ENCODE measurements at places on chromosomes 7 and 10.

- no peak for DNase-seq
Observed at GRCh38 chr10:128031216-128031615, 95.0 kb downstream of the MKI67 start.

- DNase-seq, result peak; percentile 38
Observed at GRCh38 chr10:88783724-88784123, 18.8 kb upstream of the LIPM start.

DNA sequence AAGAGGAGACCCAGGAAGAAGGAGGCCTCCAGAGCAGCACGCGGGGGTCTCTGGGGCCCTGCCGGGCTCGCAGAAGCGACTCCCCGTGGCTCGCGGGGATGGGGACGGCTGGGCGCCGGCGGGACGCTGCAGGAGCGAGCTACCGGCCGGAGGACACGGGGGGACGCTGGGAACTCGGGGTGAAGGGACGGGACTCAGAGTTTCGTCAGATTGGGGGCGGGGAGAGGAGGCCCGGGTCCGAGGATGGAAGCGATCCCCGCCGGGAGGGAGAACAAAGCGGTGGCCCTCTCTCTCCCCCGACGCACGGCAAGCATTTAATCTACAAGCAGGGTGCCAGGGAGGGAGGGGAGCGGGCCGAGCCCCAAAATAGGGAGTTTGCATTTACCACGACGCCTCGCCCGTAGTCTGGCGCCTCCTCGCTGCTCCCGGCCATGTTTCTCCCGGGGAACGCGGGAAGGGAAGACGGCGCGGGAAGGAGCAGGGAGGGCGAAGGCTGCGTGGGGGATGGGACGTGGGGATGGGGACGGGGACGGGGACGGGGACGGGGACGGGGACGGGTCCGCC lies at the start of gene PRTFDC1:
TSS of gene PRTFDC1 (minus strand) at position 464 of the 564 bp plus-strand sequence. CDS start at position 433, 31 bp downstream.
- DNase-seq, result no peak

- DNase-seq, result no peak
Observed at GRCh38 chr10:17751781-17752445, at the start of gene TMEM236. Gene TMEM236, plus strand, starts transcription at chr10:17752201. Its CDS starts 95 bp downstream, at chr10:17752296.

GRCh38 chr7:18655912-18656311 lies 160.4 kb downstream of the HDAC9 start:
- DNase-seq, result no peak

- DNase-seq, result no peak
Observed at GRCh38 chr7:78780560-78780959, 672.9 kb downstream of the MAGI2 start.

DNA sequence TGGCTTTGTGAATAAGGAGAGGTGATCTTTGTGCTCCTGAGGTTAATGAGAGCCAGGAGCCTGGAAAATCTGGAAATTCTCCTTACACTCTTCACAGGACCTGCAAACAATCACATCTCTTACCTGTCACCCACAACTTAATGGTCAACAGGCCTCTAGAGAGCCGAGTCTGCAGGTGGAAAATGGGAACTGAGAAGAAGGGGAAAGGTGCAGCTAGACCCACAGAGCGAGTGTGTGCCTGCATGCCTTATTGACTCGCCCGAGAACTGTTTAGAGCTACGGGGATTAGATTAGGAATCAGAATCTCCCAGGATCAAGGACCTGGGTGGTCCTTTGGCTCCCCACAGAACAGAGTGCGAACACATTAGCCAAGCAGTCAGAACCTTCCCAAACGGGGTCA lies 329.6 kb downstream of the PTEN start:
- DNase-seq, result no peak

DNA sequence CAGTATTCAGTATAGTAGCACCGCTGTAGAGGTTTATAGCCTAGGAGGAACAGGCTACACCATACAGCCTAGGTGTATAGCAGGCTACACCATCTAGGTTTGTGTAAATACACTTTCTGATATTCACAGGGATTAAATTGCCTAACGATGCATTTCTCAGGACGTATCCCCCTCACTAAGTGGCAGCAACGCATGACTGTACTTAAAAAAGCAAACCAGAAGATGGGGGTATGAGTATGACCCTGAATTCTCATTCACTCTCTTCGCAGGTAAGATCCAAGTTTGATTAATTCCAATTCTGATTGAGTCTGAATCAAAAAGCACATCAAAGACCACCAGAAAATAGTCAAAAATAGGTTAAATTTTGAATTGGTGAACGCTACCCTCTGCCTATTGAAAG lies 972 bp downstream of the ORC5 start:
- no peak for DNase-seq

- DNase-seq, result no peak
Observed at GRCh38 chr7:135167365-135167917, 3.1 kb downstream of the CYREN start.

DNA sequence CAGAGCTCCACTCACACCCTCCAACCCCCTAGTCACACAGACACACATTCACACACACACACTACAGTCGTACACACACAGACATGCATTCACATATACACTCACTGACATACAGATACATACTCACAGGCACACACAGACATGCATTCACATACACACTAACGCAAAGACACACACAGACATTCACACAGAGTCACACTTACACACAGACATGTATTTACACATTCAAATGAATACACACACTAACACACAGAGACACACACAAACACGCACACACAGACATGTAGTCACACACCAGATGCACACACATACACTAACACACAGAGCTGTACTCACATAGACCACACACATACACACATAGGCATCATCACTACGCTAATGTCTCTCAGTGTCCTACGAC lies 58.0 kb upstream of the MYL10 start:
- DNase-seq, result no peak

- no peak for DNase-seq
Observed at GRCh38 chr7:159328096-159328495, 183.4 kb upstream of the VIPR2 start.

- no peak for DNase-seq
Observed at GRCh38 chr10:110910138-110910537, 8.8 kb downstream of the BBIP1 start.

- DNase-seq, result no peak
Observed at GRCh38 chr10:48948470-48949037, 8.9 kb upstream of the LRRC18 start.

DNA sequence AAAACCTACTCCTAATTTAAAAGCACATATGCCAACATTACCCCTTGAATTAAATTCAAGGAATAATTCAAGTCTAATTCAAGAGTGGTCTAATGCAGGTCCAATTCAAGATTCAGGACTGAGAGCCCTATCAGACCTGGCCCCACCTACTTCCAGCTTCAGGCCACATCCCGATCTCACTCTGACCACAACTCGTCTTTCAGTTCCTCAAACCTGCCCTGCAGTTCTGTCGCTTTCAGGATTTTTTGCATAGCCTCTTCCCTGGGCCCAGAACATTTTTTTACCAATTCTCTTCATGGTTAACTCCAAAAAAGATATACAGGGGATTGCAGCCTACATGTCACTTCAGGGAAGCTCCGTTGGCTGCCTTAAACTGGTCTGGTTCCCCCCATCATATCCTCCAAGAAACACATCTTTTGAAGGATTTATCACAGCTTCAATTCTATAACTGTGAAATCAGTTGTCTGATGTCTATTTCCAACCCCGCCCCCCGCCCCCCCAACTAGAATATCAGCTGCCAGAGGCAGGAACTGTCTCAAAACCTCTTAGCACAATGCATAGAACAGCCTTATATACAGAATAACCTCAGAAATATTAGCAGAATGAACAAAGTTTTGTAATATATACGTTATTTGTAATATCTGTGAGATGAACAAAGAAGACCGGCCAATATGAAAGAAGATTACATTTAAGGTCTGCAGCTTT lies 20.8 kb downstream of the CCDC6 start:
- no peak for DNase-seq

- no peak for DNase-seq
Observed at GRCh38 chr7:106608661-106609060, 52.3 kb downstream of the CCDC71L start.

- DNase-seq, result no peak
Observed at GRCh38 chr7:25812086-25812850, 339.7 kb upstream of the NFE2L3 start.

DNA sequence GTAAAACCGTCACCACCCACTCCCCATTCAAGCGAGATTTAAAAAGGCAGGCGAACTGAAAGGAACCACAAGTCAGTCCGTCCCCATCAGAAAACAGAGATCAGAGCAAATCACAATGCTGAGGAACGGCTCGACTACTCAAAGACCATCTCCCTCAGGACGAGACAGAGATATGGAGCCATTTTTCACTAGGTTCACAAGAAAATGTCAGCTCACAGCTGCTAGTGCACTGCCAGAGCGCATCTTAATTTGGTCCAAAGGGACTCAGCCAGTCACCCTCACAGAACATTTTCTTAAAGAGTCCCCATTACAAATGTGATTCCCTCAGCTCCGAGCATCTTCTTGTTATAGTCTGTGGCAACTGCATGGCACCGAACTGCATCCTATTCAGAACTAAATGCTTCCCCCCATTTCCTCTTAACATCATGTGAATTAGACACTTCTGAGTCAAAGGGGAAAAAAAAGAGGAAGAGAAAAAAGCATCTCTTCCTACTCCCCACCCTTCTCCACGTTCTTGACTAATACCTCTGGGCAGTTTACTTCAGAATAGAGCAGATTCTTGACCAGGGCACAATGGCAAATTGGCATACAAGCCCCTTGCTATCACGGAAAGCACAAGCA lies 683.9 kb downstream of the MAGI2 start:
- no peak for DNase-seq

- peak; percentile 49 for DNase-seq
Observed at GRCh38 chr10:120387326-120387725, 69.7 kb upstream of the PLPP4 start.

GRCh38 chr10:7928536-7928935 lies 110.2 kb downstream of the TAF3 start:
- no peak for DNase-seq

GRCh38 chr10:75288140-75288711 lies 52.5 kb upstream of the COMTD1 start:
- no peak for DNase-seq

DNA sequence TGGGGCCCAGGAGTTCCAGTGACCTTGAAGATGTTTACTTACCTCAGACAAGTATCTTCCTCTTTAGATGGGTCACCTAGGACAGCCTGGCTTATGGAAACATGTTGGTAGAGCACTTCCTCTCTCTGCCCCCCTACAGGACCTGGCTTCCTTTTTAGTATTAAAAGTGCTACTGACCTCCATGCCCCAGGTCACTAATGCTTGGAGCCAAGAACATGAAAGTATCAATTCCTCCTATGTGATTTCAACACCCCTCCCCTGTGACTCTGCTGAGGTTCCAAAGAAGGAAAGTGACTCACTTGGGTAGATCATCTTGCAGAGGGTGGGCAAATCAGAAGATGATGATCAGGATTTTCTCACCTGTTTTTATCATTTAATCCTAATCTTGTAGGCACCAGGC lies 125.3 kb upstream of the CCDC6 start:
- no peak for DNase-seq

- no peak for DNase-seq
Observed at GRCh38 chr10:117373823-117374505, 1.3 kb downstream of the PDZD8 start.

DNA sequence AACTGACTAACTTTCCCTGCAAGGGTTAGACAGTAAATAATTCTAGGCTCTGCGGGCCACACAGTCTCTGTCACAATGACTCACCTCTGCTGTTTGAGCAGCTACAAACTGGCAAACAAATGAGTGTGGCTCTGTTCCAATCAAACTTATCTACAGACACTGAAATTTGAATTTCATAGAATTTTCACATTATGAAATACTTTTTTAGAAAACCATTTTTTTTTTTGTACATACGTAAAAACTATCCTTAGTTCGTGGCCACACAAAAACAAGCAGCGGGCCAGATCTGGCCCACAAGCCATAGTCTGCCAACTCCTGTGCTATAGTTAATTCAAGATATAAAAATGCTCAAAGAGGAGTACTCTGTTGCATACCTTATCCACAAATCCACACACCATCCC lies 32.6 kb downstream of the PIP4K2A start:
- DNase-seq, result peak; percentile 81

GRCh38 chr7:114874170-114874569 lies 47.7 kb upstream of the MDFIC start:
- no peak for DNase-seq

GRCh38 chr10:126423732-126424491 lies 35.6 kb upstream of the ADAM12 start:
- no peak for DNase-seq

GRCh38 chr10:725302-725701 lies 35.8 kb upstream of the DIP2C start:
- DNase-seq, result no peak

- no peak for DNase-seq
Observed at GRCh38 chr7:152392254-152392653, 43.5 kb downstream of the KMT2C start.

DNA sequence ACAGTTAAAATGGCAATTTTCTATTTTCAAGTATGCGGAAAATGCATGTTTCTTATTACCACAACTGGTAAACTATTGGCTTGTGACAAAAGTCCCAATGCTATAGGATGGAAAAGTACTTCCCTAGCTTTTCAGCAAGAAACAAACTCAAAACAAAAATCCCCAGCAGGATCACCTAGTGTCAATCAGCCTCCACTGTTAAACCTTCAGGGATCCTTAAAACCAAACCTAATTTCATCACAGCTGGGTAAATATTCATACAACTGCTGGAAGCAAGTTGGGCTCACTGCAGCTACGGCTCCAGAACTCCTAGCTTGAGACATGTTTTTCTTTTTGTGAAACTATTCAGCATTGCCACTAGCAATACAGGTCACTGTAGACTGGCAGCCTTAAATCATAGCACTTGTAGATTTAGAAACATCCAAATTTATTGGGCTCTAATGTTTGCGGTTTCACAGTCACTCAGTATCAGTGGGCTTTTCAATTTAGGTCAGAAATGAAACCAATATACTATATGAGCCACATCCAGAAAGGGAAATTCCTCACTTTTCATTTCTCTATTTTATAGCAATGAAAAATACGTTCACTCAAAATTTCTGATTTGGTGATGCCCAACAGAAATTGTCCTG lies 145.2 kb upstream of the ANK3 start:
- no peak for DNase-seq

DNA sequence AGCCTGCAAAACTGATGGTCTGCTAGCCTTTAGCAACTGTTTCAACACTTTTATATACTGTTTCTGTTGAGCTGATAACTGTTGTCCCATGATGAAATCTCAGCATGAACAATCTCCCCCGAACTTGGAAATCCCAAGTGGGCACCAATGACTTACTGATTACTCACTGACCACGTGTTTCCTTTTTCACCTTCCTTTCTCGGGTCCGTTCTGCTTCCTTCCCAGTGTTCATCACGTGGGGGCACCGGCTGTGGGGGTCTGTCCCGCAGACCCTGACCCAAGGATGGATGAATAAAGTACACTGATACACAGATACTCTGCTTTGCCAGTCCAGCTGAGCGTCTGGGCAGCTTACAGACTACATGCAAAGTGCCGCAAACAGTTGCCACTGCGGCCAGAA lies 39.0 kb upstream of the RASGEF1A start:
- no peak for DNase-seq

DNA sequence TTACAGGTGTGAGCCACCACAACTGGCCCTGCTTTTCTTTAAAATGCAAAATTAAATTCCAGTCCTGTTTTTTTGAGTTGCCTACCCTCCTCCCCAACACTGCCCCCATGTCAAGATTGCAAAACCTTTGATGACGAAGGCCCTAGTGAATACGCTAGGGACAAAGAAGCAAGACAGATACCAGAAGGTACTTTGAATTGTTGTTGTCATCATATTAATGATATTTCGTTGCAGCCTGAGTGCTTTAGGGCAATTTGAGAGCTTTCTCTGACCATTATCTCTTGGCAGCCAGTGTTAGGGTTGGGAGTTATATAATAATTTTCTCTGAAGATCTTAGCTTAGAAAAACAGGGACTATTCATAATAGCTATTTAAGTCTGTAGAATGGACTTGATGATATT lies 7.1 kb downstream of the CCSER2 start:
- no peak for DNase-seq

- no peak for DNase-seq
Observed at GRCh38 chr7:26550492-26550891, 258.8 kb downstream of the SNX10 start.

Data from brain microvascular endothelial cell (primary cell).